ENCODE measurements at places on chromosomes 3 and 15.

DNA sequence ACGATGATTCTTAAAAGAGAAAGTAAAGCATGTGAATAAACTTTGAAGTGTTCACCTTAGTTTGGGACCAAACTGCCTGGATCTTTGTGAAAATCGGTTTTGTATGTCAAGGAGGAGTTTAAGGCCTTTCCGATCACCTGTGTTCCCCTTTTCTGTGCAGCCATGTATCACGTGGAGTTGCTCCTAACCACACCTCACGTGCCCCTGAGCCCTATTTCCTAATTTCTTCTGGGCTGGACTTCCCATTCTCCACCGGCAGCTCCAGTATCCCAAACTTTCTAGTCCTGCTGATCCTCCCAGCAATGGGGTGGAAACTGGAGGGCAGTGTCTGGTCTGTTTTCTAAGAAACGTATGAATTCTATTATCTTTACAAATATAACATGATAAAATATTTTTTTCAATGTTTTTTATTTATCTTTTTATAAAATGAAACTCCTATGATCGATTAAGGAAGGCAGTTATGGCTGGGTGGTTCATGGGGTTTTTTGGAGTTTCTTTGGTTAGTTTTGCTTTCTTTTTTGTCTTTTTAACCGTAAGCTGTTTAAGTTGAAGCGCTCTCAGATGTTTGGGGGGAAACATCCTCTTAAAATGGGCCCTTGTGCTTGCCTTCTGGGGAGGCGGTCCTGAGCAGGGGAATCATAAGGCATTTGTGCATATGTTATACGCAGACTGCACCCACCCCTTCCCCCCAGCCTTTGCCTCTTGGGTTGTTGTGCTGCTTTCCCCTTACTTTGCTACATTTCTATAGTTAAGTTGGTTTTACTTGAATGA lies 43.6 kb upstream of the WWTR1 start:
- no peak for DNase-seq

DNA sequence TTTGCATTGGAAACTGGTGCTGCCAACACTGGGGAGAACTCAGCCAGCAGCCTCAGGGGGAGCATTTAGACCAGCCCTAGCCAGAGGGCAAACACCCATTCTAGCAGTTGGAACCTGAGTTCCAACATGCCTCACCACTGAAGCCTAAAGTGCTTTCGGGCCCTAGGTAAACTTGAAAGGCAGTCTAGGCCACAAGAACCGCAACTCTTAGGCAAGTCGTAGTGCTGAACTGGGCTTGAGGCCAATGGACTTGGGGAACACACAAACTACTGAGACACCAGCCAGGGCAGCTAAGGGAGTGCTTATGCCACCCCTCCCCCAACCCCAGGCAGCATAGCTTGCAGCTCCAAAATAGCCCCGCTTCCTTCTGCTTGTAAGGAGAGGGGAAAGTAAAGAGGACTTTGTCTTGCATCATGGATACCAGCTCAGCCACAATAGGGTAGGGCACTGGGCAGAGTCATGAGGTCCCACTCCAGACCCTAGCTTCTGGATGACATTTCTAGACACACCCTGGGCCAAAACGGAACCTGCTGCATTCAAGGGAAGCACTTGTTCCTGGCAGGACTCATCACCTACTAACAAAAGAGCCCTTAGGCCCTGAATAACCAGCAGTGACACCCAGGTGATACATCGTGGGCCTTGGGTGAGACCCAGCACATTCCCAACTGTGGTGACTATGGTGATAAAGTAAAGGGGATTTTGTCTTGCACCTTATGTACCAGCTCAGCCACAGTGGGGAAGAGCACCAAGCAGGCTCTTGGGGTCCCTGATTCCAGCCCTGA lies 37.3 kb upstream of the TEX9 start:
- no peak for DNase-seq

- DNase-seq = no peak
Observed at GRCh38 chr3:43923104-43923882, 232.6 kb downstream of the ABHD5 start.

- DNase-seq = no peak
Observed at GRCh38 chr15:74046275-74046674, 36.1 kb downstream of the GOLGA6A start.
